ENCODE measurements at places on chromosomes 16 and 17.

GRCh38 chr17:44200478-44201155 lies 933 bp upstream of the ATXN7L3 start:
- no peak for DNase-seq

DNA sequence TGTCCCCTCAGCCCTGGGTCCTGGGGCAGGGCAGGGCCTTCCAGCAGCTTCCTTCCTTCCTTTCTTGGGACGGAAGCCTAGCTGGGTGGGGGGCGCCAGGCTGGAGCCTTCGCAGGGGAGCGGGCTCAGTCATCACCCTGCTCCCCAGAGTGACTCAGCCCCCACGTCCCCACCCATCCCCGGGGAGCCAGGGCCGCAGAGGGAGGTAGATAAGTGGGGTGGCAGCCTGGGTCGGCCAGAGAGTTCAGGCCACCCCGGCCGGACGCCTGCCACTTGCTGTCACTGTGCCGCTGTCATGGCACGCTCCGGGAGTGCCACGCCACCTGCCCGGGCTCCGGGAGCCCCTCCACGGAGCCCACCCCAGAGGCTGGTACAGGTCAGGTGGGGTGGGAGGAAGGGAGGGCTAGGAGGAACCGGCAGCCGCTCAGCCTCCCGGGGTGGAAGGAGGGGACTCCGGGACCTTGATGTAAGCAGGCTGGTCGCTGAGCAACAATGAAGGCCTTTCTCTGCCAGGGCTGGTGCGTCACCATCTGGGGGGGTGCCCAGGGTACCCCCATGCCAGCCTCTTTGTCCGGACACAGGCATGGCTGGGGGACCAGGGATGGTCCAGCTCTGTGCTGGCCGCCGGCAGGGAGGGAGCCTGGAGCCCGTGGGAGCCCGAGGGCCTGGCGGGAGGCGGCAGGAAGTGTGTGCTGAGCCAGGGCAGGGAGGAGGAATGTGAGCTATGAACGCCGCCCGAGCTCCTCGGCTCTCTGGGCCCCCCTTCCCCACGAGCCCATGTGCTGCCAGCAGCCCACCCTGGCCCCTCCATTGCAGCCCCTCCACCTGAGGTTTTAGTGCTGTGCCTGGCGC lies 6.6 kb downstream of the NHERF2 start:
- DNase-seq, result no peak

DNA sequence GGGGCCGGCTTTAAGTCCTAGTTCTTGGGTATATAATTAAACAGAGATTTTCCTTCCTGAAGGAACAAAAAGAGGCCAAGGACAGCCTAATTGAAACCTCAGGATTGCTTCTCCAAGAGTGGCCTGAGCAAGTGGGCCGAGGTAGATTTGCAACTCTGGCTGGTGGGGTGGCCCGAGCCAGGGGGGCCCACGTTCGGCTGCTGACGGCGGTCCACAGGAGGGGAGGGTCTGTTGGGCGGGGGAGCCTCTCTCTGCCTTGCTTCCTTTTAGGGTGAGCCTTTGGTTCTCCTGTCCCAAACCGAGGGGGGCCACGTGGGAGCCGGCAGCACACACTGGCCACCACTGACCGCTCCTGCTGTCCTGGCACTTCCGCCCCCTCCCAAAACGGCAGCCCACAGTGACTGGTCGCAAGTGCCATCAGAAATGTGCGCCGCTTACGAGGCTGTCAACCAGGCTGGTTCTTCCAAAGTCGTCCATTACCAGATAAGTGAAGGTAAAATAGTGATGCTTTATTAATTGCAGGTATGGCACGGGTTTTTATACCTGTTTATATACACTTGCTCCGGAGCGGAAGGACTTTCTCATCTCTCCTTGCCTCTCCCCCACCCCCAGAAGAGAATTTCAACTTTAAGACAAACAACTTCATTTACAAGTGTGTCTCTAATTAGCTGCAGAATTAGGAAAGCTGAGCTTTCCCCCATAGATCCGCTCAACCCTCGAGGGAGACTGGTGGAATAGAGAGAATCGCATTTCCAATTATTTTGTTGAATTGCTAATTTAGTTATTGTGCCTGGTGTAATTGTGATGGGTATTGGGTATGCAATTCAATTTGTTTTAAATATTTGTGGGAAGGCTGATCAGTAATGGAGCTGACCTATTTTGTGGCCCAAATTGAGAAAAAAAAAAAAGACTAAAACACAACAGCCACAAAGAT lies 117.8 kb downstream of the AATF start:
- DNase-seq, result no peak

- no peak for DNase-seq
Observed at GRCh38 chr17:68600931-68601564, at the start of gene FAM20A. Gene FAM20A, minus strand, starts transcription at chr17:68601367. Its CDS starts 701 bp downstream, at chr17:68600666.

GRCh38 chr16:48607056-48607825 lies 2.7 kb downstream of the N4BP1 start:
- no peak for DNase-seq

DNA sequence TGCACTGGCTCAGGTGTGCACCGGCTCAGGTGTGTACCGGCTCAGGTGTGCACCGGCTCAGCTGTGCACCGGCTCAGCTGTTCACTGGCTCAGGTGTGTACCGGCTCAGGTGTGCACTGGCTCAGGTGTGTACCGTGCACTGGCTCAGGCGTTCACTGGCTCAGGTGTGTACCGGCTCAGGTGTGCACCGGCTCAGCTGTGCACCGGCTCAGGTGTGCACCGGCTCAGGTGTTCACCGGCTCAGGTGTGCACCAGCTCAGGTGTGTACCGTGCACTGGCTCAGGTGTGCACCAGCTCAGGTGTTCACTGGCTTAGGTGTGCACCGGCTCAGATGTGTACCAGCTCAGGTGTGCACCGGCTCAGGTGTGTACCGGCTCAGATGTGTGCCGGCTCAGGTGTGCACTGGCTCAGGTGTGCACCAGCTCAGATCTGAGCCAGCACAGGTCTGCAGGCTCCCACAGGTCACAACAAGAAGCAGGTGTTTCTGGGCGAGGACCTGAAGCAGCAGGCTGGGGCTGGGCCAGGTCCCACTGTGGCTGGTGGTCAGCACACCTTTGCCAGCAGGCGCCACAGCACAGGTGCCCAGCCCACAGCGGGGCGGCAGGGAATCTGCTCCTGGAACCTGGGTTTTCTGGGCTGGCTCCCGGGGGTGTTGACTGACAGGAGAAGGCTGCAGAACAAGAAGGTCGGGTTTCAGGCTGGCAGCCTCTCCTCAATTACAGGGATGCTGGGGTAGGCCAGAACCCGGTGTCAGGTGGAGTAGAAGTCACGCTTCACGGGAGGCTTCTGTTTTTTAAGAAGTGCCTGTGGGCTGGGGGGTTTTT lies 17.2 kb downstream of the METRNL start:
- no peak for DNase-seq

DNA sequence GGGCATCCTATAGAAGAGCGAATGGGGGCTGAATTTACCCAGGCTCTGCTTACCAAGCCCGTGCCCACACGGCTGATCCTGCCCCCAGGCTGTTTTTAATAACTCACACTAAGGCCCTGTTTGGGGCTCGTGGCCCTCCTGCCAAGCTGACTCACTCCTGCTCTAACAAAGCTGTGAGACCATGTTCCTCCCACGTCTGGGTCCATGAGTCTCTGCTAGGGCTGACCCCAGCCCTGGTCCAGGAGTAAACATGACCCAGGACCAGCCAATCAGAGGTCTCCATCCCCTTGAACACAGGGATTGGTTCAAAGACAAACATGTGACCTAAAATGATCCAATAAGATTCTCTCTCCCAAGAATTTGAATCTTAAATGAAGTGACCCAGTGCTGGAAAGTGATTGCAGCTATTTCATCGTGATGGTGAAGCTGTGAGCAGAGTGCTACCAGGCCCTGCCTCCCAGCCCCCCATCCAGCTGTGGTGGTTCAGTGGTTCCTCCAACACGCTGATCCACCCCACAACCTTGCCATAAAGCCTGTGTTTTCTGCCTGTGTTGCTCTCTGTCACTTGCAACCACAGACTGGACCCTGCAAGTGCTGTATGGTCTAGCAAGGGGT lies 57.2 kb downstream of the C16orf82 start:
- DNase-seq, result no peak

DNA sequence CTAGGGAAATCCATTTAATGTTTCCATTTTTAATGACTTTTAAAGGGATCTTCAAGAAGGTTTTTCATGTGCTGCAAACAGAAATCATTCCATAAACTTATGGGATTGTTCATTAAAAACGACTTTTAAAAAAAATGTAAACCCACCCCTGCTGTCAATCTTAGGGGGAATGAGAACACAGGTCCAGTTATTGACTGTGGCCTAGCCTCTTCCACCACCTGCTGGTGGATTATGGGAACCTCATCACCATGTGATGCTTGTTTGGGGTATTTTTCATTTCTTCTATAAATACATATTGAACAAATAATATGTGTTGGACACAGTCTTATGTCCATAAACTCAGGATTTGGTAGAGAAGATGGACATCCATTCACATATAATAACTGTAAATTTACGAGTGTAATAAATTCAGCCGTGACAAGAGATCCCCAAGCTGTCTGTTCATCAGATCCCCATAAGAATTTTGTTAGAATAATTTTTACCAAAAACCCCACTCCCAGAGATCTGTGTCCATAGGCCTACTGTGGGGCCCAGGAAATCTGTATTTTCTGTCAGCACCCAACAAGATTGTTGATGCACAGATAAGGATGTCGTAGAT lies 42.0 kb upstream of the TMC5 start:
- no peak for DNase-seq

GRCh38 chr17:47628014-47628566 lies 21.6 kb upstream of the KPNB1 start:
- DNase-seq, result no peak

Data from stimulated activated naive CD4-positive, alpha-beta T cell treated with Interleukin-2 at 50 U/mL for 16 hours (primary cell).